ENCODE measurements at places on chromosomes 3 and 15.

DNA sequence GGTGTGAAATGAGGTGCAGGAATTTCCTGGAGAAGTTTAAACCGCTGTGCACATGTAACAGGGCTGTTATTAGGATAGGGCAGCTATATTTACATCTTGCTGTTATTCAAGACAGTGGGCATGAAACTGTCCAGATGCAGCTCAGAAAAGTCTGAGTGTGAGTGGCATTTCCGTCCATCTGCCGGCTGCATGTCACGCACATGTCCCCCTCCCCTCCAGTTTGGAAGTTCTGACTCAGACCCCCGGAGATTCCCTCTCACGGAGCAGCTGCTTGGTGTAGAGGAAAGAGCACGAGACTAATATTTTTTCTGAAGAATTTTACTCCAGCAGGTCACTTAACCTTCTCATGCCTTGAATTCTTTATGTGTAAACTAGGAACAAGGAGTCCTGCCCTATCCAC, 69.8 kb downstream of the FEM1B start:
- DNase-seq: no peak

DNA sequence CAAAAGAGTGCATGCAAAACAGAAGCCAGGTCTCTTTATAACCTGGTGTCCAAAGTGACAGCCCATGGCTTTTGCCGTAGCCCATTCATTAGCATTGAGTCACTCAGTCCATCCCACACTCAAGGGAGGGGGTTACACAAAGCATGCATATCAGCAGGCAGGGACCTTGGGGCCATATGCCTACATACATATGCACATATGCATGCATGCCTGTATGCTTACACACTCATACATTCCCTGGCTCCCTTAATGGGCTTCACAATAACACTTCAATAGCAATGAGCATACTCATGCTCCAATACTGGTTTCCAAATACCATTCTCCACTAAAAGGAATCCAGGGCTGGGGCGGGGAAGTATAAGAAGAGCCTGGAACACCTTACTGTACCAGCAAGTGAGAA, 22.0 kb downstream of the TRPM1 start:
- DNase-seq: no peak

DNA sequence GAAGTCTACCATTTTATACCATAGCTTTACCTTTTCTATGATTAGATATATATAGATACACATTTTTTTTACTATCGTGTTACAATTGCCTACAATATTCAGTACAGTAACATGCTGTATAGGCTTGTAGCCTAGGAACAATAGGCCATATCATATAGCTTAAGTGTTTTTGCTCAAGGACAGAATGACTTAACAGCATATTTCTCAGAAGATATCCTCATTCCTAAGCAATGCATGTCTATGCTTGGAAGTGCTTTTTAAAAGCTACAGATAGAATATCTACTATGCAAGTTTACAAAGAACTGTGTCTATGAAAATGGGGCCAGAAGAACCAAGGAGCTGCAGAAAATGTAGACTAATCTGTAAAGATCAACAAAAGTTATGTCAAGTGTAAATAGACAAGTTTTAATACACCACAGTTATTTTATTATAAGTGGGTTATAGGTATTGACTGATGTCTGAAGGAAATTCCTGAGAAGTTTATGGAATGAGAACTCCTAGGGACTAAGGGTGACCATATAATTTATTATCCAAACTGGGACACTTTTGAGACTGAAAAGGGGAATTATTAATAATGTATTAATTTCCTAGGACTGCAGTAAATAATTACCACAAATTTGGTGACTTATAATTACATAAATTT, 138.7 kb upstream of the TGFBR2 start:
- no peak for DNase-seq

GRCh38 chr3:197297002-197297401, 1.4 kb downstream of the DLG1 start:
- DNase-seq: no peak

DNA sequence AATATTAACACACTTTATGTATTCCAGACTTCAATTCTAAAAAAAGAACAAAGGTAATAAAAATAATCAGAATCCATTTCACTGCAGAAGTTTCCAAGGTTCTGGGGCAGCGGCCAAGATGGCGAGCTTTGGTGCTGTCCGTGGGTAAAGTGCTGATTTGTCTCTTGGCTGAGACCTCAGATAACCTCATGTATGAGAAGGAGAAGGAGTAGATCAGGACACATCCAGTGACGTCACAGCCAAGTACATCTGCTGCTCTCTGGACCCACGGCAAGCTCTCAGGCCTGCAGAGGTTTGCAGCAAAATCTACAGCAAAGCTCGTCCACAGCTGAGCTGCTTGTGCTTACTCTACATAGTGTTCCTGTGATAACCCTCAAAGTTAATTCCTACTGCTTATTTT, 165.7 kb downstream of the MAGI1 start:
- no peak for DNase-seq

DNA sequence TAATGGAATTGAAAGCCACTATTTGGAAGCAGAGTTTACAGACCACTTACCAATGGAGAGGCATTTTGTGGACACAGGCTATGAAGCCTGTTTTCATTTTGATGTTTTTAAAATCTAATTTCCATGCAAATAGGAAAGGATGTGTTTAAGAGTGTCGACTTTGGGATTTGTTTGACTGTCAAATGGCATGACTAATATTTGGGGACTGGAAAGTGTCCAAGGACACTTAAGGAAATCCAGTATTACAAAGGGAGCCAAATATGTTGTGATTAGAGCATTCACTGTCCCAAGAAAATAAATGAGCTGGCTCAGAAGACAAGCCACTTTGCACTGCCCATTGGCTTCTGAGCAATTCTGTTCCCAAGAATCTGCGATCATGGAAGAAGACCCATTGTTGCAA, 34.0 kb upstream of the SLC6A11 start:
- no peak for DNase-seq

DNA sequence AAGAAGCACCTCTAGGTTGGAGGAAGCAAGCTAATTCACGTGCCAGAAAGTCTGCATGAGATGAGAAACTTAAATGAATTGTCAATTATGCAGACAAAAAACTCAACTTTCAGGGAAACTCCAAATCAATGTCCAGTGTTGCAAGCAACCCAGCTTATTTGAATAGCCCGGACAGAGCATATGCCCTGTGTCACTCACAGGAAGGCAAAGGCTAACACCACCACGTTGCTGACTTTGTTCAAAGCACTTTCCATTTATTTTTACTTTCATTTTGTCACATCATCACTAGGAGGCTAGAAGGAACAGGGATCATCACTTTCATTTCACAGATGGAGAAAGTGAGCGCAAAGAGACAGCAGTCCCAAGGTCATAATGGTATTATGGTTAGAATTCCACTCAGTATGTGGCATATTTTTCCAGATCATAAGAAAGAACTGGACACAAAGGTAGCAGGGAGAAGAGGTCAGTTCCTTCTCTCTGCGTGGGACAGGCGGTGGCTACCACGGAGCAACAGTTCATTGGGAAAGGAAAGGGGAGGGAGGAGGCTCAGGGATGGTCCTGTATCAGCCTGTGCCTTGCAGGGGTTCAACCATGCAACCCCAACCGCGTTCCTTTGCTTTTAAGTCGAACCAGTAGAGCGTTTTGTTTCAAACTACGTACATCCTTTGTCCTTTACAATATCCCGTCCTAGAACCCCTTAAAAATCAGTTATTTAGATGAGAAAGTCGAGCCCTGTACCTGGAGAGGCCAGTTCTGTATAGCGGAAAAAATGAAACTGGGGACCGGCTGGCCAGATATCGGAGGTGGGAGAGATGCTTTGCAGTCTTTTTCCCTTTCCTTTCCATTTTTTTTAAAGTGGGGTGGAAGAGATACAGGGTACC, 1.1 kb downstream of the HEG1 start:
- peak; percentile 53 for DNase-seq

DNA sequence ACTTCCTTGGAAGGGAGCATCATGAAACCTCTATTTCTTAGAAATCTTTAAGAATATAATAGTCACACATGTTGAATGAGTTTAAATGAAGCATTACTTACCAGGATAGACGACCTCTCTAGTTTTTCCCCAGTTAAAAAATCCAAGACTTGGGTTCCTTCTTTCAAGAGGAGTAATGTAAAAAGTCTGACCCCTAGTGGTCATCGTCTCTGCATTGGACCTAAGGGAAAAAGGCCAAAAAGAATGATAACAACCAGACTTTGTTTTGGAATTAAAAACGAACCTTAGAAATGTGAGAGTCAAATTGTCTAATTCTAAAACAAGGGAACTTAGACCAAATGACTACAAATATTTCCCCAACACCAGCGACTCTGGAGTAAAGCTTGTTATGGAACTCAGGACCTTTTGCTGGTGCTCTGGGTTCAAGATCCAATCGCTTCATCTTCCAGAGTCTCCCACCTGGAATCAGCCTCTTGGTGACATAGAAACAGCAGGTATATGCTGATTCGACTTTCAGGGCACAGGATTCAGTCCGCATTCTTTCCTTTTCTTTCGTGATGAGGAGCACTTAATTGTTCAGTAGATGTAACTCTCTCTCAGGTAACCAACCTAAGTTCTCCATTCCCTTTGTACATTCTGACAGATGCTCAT, 214.8 kb upstream of the TPRG1 start:
- peak; percentile 48 for DNase-seq

- DNase-seq: no peak
These were observed 363.4 kb upstream of the C2CD4B start for GRCh38 chr15:62528505-62528904.

DNA sequence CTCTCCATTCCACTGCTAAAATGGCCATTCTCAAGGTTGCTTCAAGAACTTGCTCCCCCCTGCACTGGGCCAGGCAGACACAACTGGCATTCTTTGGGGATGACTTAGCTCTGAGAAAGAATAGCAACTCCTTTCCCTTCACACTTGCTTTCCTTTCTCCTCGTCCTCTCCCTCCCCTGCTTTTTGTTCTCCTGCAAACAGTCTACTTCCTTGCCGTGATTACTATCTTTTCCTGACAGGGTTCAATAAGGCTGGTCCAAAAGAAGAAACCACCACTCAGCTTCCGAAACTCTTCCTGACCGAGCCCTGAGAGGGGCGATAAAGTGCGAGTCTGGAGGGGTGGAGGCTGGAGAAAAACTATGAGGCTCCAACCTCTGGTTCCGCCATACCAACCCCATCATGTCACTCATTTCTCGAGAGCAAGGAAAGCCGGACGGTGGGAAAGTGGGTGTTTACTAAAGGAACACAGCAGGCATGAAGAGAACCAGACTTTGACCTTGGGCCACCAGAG, 5.0 kb downstream of the AMOTL2 start:
- DNase-seq: no peak
